GM04504 (cell line): ENCODE measurements at places on chromosomes 5 and 9.
A peak's percentile ranks its signal among the peaks of the same experiment; 100 is the strongest.

GRCh38 chr5:38465061-38465460, 91.4 kb downstream of the LIFR start:
- DNase-seq = no peak

DNA sequence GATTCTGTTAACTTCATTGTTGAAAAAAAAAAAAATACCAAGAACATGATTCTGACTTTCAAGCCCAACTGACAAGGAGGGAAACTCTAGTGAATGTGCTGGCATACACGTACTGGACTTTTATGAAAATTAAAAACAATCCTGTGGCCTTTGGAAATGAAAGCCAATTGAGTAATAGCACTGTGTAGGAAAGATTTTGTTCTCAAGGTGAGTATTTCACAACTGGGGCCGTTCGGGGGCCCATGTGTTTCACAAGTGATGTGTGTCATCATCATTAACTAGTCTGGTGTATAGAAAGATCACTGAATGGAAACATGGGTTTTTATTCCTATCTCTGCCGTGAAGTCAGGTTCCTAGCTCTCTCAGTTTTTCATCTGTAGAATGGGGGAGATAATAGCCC, 605.0 kb upstream of the CLINT1 start:
- DNase-seq = peak; percentile 47

- no peak for DNase-seq
These were observed 3.0 kb downstream of the ASPN start for GRCh38 chr9:92479346-92479745.

DNA sequence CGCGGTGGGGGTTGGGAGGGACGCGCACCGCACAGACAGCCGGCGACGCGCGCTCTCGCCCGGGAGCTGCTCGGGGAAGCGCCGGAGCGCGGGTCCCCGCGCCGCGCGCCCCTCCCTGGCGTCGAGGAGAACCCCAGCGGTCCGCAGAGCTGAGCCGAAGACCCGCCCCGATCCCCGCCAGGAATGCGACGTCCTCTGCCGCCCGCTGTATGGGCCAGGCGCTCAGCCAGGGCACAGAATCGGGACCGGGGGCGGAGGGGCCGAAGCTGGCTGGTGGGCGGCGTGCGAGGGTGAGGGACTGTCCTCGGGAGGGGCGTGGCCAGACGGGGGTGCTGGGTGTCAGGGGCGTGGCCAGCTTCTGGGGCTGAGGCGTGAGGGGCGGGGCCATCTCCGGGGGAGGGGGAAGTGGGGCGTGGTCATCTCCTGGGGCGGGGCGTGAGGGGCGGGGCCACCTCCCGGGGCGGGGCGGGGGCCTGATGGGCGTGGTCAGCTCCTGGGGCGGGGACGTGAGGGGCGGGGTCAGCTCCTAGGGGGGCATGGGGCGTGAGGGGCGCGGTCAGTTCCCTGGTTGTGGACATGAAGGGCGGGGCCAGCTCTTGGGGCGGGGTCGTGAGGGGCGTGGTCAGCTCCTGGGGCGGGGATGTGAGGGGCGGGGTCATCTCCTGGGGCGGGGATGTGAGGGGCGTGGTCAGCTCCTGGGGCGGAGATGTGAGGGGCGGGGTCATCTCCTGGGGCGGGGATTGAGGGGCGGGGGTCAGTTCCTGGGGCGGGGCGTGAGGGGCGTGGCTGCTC, 965 bp downstream of the PTGDS start:
- no peak for DNase-seq

DNA sequence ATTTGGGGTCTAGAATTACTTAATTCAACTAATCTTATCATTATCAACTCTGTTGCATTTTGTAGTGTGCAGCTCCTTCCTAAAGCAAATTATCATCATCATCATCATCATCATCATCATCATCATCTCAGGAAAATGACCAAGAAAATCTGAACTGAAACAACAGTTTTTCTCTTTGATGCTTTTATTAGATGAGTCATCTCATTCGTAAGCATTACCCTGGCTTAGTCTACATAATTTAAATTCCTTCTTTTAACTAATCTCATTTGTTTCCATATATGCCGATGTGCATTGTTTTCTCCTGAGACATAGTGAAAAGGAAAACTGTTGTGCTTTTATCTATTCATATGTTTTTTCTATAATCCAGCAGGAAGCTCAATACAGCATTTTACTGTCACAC, 173.0 kb upstream of the PDE4D start:
- DNase-seq = peak; percentile 7
